ENCODE measurements at places on chromosomes 16 and 17. TPM values are rescaled to one million over a fixed set of nuclear protein-coding genes. Genes with fewer than 3 reads are reported as not detected.

Gene KRTAP4-5
- not detected for total RNA-seq

Gene CD7
- 0.86 TPM for total RNA-seq

Gene HID1
- total RNA-seq = 15.1 TPM

Gene SMCR8
- total RNA-seq = 19.0 TPM

Gene NLGN2
- 62.8 TPM for total RNA-seq

Gene HAPSTR1
- total RNA-seq = 63.1 TPM

Gene TMEM98
- 86.1 TPM for total RNA-seq

Gene SHISA9
- total RNA-seq = 39.8 TPM

Gene TEKT1
- total RNA-seq = not detected

Gene NECAB2
- 2.0 TPM for total RNA-seq

Gene RAB26
- total RNA-seq = 4.3 TPM

Gene SPIRE2
- 15.4 TPM for total RNA-seq

Gene PRAC1
- not detected for total RNA-seq

Gene RHOT2
- total RNA-seq = 162 TPM

Gene TNRC6A
- 97.9 TPM for total RNA-seq

Gene TBC1D3
- total RNA-seq = not detected

Gene CCL7
- not detected for total RNA-seq

Gene APOBR
- not detected for total RNA-seq

Gene RARA
- 13.4 TPM for total RNA-seq

Gene ITGA2B
- 12.3 TPM for total RNA-seq

Gene TM4SF5
- not detected for total RNA-seq

Gene CLEC10A
- not detected for total RNA-seq

Gene SLC52A1
- total RNA-seq = 0.61 TPM

Gene TMC8
- 2.0 TPM for total RNA-seq

Gene C16orf54
- total RNA-seq = not detected

Gene KRT36
- not detected for total RNA-seq

Gene HBA2
- total RNA-seq = not detected

Gene RHBDL3
- total RNA-seq = 11.8 TPM

Gene CD68
- not detected for total RNA-seq

Gene CCL17
- not detected for total RNA-seq

Gene CXCL16
- total RNA-seq = 3.9 TPM

Gene NEUROD2
- total RNA-seq = not detected

Gene KRTAP2-2
- not detected for total RNA-seq

Gene CMTM1
- 2.0 TPM for total RNA-seq

Gene MFSD6L
- 2.6 TPM for total RNA-seq

Gene FOXL1
- total RNA-seq = 0.29 TPM

Gene HEXD
- total RNA-seq = 24.2 TPM

Gene CLEC18C
- 0.50 TPM for total RNA-seq

Gene HBZ
- total RNA-seq = not detected

Gene MIEN1
- 29.6 TPM for total RNA-seq

Gene KRT32
- total RNA-seq = not detected

Gene KRTAP4-1
- total RNA-seq = not detected

Gene ZNF652
- total RNA-seq = 39.6 TPM

Gene HAS3
- total RNA-seq = 69.6 TPM

Gene P2RX1
- 0.19 TPM for total RNA-seq

Gene CDH13
- 2.6 TPM for total RNA-seq

Gene TSPAN10
- 0.96 TPM for total RNA-seq

Gene TOX3
- total RNA-seq = 21.2 TPM

Gene C16orf92
- not detected for total RNA-seq

Gene CPHXL2
- total RNA-seq = not detected

Gene TNFRSF13B
- total RNA-seq = not detected

Gene CD300LG
- total RNA-seq = not detected

Gene SEPTIN12
- total RNA-seq = not detected

Gene RAB40B
- total RNA-seq = 3.1 TPM

Gene MOSMO
- 13.1 TPM for total RNA-seq

Gene SDF2
- total RNA-seq = 43.6 TPM

Gene SDR42E2
- not detected for total RNA-seq

Gene CDK5R1
- total RNA-seq = 9.9 TPM

Gene SHMT1
- total RNA-seq = 38.0 TPM

Gene NTN3
- 0.52 TPM for total RNA-seq
